ENCODE measurements at places on chromosomes 1 and 21.
A peak's percentile ranks its signal among the peaks of the same experiment; 100 is the strongest.

DNA sequence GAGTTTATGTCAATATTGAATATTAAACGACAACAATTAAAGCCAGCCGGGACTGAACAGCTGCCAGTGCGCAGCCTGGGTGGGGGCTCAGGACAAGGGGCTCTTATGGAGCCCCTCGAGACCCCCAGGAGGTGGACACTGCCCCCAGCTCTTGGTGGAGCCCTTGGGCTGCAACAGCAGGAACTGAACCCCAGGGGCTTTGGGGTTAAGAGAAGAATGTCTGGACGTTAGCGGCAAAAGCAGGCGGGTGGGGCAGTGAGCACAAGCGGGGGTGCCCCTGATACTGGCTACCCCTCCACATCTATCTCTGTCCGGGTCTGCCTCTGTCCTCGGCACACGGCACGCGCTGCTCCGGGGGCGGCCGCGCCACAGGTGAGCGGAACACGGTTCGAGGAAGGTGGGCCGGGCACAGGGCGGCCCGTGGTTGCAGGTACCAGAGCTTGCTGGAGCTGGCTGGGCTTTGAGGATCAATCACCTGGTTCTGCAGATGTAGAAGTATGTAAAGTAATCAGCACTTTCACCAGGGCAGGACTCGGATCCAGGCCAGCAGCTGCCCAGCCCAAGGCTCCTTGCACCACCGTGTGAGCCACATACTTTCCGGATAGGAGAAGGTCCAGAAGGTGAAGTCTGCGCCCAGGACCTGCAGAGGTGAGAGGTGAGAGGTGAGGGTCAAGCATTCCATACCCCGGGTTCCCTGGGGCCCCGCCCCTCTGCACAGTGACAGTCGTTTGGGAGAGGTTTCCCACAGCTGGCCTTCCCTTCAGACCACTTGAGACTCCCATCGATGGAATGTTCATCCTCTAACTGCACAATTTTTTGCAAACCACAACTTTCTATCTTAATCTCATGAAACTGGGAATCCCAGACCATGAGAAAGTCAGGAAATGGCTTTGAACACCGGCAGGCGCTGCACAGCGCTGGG is 12.4 kb upstream of the POFUT2 start:
- no peak for DNase-seq

GRCh38 chr1:36696261-36696940 is 213.7 kb upstream of the CSF3R start:
- DNase-seq = no peak

GRCh38 chr21:42226626-42227025 is 7.7 kb downstream of the ABCG1 start:
- DNase-seq = no peak

- DNase-seq = no peak
Measured at GRCh38 chr1:23039308-23039826, 20.1 kb downstream of the KDM1A start.

DNA sequence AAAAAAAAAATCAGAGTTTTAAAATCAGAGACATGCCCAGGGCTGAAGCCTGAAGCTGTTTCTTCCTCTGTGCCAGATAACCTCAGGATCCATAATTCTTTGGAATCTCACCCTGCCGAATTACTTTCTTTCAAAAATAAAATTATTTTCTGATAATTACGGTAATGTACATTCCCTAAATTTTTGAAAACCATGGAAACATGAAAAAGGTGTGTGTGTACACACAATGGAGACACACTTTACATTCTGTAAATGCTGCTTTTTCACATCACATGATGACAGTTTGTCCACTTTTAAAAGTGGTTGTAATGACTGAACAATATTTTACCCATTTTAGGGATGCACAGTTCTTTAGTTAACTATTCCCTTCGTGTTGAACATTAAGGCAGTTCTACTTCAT is 21.5 kb downstream of the CRCT1 start:
- no peak for DNase-seq

DNA sequence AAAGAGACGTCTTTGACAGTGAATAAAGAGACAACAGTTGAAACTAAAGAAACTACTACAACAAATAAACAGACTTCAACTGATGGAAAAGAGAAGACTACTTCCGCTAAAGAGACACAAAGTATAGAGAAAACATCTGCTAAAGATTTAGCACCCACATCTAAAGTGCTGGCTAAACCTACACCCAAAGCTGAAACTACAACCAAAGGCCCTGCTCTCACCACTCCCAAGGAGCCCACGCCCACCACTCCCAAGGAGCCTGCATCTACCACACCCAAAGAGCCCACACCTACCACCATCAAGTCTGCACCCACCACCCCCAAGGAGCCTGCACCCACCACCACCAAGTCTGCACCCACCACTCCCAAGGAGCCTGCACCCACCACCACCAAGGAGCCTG is 68.5 kb downstream of the TPR start:
- DNase-seq = no peak

GRCh38 chr21:41091616-41092015 is 76.3 kb upstream of the BACE2 start:
- no peak for DNase-seq

DNA sequence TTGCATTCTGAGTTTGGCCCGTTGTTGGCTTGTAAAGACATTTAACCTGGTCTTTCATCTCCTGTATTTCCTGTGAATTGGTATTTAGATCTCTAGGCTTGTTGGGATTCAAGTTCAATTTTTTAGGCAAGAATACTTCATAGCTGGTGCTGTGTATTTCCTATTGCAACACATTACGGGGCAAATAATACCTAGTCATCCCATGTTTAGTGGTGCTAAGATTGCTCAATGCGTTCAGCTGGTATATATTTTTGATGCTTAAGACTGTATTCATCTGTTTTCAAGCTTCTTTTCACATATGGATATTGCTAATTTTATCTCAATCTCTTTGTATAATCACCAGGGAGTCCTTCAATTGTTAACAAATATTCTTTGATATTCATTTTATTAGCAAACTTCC is 87.5 kb upstream of the ZBTB18 start:
- DNase-seq = no peak

- no peak for DNase-seq
Measured at GRCh38 chr1:119748040-119748439, 20.7 kb downstream of the HMGCS2 start.

GRCh38 chr1:15958793-15959192 is 17.1 kb downstream of the ZBTB17 start:
- DNase-seq = no peak

DNA sequence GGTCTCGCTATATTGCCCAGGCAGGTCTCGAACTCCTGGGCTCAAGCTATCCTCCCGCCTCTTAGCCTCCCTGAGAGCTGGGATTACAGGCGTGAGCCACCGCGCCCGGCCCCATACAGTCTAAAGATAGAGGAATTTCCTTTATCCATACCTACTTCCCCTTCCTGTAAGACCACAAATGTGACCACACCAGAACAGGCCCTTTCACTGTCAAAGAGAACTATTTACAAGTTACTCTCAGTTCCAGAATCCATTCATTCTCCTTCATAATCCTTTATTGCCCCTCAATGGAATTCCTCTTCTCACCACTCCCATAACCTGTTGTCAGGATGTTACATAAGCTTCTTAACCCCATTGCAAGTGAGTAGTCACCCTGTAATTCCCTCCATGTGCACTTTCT is 26.3 kb upstream of the SLC5A9 start:
- no peak for DNase-seq

- DNase-seq = no peak
Measured at GRCh38 chr1:200831091-200831490, 41.7 kb upstream of the GPR25 start.

DNA sequence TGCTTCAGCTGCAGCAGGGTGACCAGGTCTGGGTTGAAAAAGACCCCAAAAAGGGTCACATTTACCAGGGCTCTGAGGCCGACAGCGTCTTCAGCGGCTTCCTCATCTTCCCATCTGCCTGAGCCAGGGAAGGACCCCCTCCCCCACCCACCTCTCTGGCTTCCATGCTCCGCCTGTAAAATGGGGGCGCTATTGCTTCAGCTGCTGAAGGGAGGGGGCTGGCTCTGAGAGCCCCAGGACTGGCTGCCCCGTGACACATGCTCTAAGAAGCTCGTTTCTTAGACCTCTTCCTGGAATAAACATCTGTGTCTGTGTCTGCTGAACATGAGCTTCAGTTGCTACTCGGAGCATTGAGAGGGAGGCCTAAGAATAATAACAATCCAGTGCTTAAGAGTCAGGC is 2.9 kb downstream of the C1QA start:
- peak; percentile 21 for DNase-seq

DNA sequence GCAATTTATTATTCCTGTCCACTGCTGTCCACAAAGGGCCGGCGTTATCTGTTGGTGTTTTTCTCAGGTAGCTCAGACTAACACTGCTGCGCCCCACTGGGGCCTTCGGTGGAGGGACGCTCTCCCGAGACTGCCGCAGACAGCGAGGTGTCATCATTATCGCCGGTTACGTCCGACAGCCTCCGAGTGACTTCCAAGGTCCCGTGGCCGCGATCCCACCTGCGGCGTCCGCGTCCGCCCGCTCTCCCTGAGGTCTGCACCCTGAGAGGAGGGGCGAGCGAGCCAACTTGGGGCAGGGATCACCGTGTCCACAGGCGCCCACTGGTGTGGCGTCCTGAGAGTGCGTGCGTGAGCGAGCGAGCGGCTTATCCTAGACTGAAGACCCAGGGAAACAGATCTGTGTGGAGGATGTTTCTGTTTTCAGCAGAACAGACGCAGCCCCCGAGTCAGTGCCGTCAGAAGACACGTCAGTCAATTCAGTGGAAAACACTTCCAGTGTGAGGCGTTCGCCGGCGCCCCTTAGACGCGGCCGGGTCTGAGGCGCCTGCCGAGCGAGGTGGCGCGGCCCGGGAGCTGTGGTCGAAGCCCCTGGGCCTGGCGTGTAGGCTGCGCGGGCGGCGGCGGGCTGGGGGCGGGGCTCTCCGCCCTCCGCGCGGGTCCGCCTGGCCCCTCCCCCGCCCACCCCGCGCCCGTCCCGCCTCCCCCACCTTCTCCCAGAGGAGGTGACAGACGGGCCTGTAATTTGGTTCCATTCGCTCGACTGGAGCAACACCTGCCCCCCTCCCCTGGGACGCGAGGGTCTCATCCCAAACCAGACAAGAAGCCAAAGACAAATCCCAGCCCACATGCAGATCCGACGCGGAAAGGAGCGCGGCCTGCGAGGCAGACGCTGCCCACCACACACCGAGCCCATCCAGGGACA is 12.6 kb downstream of the NHLH2 start:
- peak; percentile 65 for DNase-seq

- DNase-seq = no peak
Measured at GRCh38 chr1:172966844-172967540, 83.7 kb downstream of the TNFSF18 start.

Measured in DMS53 (cell line).